Lung microvascular endothelial cell (primary cell): ENCODE measurements at places on chromosomes 12 and 14. TPM values are rescaled to one million over a fixed set of nuclear protein-coding genes. Genes with fewer than 3 reads are reported as not detected.

The GYS2 gene
- total RNA-seq, result not detected in 2 replicates

The KCNC2 gene
- total RNA-seq, result not detected in 2 replicates

The ALDH1L2 gene
- 0.20 and 0.22 TPM in 2 replicates for total RNA-seq

The CRIP2 gene
- total RNA-seq, result 130 and 152 TPM in 2 replicates

The NTF3 gene
- under 0.01 and 0.20 TPM in 2 replicates for total RNA-seq

The TSPAN19 gene
- under 0.01 and 0.20 TPM in 2 replicates for total RNA-seq

The KIF26A gene
- 6.1 and 24.0 TPM in 2 replicates for total RNA-seq

The MAP3K9 gene
- under 0.01 TPM in 2 replicates for total RNA-seq

The KRT72 gene
- total RNA-seq, result not detected in 2 replicates

The KCNK13 gene
- total RNA-seq, result not detected in 2 replicates

The ST8SIA1 gene
- under 0.01 and 0.60 TPM in 2 replicates for total RNA-seq

The TAS2R7 gene
- not detected in 2 replicates for total RNA-seq

The CARMIL3 gene
- total RNA-seq, result under 0.01 TPM in 1 of 2 replicates, not detected in the other

The KCNH5 gene
- total RNA-seq, result not detected in 2 replicates

The KRT2 gene
- not detected in 2 replicates for total RNA-seq

The COCH gene
- total RNA-seq, result 0.99 and 1.5 TPM in 2 replicates

The LRCOL1 gene
- total RNA-seq, result 1.3 and 2.2 TPM in 2 replicates

The TTLL5 gene
- total RNA-seq, result 20.0 and 20.4 TPM in 2 replicates

The LHX5 gene
- not detected in 2 replicates for total RNA-seq

The SLC6A15 gene
- 1.3 and 9.3 TPM in 2 replicates for total RNA-seq

The NGB gene
- not detected in 2 replicates for total RNA-seq

The TAS2R8 gene
- total RNA-seq, result not detected in 2 replicates

The SERPINA10 gene
- not detected in 2 replicates for total RNA-seq

The PAX9 gene
- total RNA-seq, result not detected in 2 replicates

The CD163L1 gene
- total RNA-seq, result 3.2 and 10.2 TPM in 2 replicates

The B4GALNT3 gene
- under 0.01 TPM in 1 of 2 replicates, not detected in the other for total RNA-seq

The CD27 gene
- not detected in 2 replicates for total RNA-seq

The CAPZA3 gene
- not detected in 2 replicates for total RNA-seq

The KRT73 gene
- not detected in 2 replicates for total RNA-seq

The CCDC196 gene
- total RNA-seq, result not detected in 2 replicates

The DNAJC22 gene
- 0.40 and 0.87 TPM in 2 replicates for total RNA-seq

The DIO3 gene
- total RNA-seq, result not detected in 2 replicates

The SAMD15 gene
- 0.40 and 0.44 TPM in 2 replicates for total RNA-seq

The MLH3 gene
- total RNA-seq, result 7.0 and 19.6 TPM in 2 replicates

The BEGAIN gene
- total RNA-seq, result 0.20 TPM in 1 of 2 replicates, not detected in the other

The EP400 gene
- total RNA-seq, result 5.7 and 6.7 TPM in 2 replicates

The NKX2-1 gene
- total RNA-seq, result under 0.01 TPM in 1 of 2 replicates, not detected in the other

The OR4E2 gene
- total RNA-seq, result not detected in 2 replicates

The SLC38A4 gene
- 1.1 and 1.6 TPM in 2 replicates for total RNA-seq

The WASHC4 gene
- total RNA-seq, result 79.1 and 106 TPM in 2 replicates

The PELI2 gene
- total RNA-seq, result 6.1 and 17.5 TPM in 2 replicates

The NTS gene
- under 0.01 and 0.99 TPM in 2 replicates for total RNA-seq

The FAIM2 gene
- not detected in 2 replicates for total RNA-seq

The CYP27B1 gene
- under 0.01 TPM in 2 replicates for total RNA-seq

The APOF gene
- total RNA-seq, result not detected in 2 replicates

The PRR4 gene
- 0.22 and 0.40 TPM in 2 replicates for total RNA-seq

The IL31 gene
- not detected in 2 replicates for total RNA-seq

The SERPINA3 gene
- under 0.01 TPM in 1 of 2 replicates, not detected in the other for total RNA-seq

The CATSPERB gene
- 3.6 TPM in 1 of 2 replicates, not detected in the other for total RNA-seq

The NRXN3 gene
- under 0.01 TPM in 1 of 2 replicates, not detected in the other for total RNA-seq

The ABCD2 gene
- total RNA-seq, result not detected in 2 replicates

The PTHLH gene
- under 0.01 and 0.22 TPM in 2 replicates for total RNA-seq
